NB4 (cell line): ENCODE measurements at places on chromosomes 6 and 20.

- DNase-seq, result no peak
These were observed 68.5 kb upstream of the TENT5A start for GRCh38 chr6:81820980-81821379.

- DNase-seq, result no peak
These were observed 426.5 kb downstream of the CD83 start for GRCh38 chr6:14543971-14544585.

DNA sequence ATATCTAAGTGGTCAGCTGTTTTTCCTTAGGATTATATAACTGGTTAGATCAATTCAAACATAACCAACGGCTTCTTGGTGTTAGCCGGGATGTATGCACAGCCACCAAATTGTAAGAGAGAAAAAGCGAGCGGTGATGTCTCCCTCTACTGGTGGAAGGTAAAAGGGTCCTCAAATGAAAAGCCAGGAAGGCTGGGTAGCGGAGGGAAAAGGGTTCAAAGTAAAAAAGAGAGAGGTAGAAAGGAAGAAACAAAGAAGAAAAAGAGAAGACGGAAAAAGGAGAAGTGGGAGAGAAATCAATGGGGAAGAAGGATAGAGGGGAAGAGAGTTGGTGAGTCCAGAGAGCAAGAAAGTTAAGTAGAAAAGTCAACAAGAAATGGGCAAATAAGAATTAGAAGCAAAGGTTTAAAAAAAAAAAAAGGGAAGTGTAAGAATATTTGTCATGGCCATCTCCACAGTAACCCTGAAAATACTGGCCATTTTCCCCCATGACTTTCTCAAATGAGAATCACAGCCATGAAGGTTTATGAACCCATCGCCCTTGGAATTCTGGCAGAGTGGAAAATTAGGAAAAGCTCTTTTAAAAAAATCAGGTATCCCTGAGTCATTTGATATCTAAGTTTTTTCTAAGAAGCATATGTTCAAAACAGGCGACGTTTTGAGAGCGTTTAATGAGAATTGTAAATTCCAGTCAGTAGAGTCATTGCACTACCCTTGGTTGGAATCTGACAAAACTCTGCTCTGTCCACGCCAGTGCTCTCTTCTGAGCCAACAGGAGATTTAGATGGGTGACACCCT is 155.6 kb upstream of the SNX9 start:
- peak; percentile 88 for DNase-seq

- no peak for DNase-seq
These were observed 9.9 kb upstream of the PCIF1 start for GRCh38 chr20:45924391-45925261.

DNA sequence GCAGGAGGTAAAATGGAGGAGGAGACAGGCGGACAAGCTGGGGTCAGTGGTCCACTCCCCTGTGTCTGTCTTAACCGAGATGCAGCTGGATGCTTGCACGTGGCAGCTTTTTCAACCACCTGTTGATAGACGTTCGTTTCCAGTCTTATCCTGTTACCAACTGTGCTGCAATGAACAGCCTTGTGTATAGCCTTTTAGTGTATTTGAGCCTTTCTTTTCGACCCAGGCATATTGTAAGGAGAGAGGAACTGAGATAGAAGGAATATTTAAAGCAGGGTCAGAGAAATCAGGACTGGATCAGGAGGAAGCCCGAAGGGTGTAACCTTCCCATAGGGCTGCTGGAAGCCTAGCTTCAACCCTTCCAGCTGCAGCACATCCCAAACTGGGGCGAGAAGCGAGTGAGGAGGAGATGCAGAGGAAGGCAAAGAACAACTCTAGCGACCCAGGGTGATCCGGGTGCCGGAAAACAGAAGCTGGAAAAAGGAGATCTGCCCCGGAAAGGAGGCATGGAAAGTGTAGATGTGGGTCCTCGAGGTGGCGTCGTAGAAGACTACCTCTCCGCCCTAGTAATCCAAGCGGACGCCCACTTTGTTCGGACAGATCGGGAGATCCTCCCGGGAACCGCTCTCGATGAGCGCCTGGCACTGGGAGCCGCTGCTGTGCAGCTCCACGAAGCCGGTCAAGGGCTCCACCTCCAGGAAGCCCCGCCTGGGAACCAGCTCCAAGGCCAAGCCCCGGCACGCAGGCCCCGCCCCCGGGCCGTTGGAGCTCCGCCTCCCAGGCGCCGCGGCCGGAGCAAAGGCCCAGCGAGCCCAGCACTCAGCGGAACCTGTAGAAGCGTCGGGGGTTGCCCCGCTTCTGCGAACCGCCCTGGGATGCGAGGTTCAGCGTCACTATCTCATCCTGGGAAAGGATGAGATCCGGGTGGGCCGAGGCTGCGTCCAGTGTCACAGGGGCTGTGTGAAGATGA is 11.2 kb downstream of the TRIM31 start:
- DNase-seq, result peak; percentile 71

GRCh38 chr20:48201188-48201587 is 415.9 kb upstream of the SULF2 start:
- DNase-seq, result no peak

GRCh38 chr6:21321076-21321475 is 272.5 kb upstream of the SOX4 start:
- DNase-seq, result no peak

- no peak for DNase-seq
These were observed 354.3 kb downstream of the COL12A1 start for GRCh38 chr6:74851596-74851995.

- no peak for DNase-seq
These were observed 18.9 kb downstream of the NHSL1 start for GRCh38 chr6:138480279-138480949.

- no peak for DNase-seq
These were observed 277.1 kb upstream of the ECI2 start for GRCh38 chr6:4412488-4412887.

DNA sequence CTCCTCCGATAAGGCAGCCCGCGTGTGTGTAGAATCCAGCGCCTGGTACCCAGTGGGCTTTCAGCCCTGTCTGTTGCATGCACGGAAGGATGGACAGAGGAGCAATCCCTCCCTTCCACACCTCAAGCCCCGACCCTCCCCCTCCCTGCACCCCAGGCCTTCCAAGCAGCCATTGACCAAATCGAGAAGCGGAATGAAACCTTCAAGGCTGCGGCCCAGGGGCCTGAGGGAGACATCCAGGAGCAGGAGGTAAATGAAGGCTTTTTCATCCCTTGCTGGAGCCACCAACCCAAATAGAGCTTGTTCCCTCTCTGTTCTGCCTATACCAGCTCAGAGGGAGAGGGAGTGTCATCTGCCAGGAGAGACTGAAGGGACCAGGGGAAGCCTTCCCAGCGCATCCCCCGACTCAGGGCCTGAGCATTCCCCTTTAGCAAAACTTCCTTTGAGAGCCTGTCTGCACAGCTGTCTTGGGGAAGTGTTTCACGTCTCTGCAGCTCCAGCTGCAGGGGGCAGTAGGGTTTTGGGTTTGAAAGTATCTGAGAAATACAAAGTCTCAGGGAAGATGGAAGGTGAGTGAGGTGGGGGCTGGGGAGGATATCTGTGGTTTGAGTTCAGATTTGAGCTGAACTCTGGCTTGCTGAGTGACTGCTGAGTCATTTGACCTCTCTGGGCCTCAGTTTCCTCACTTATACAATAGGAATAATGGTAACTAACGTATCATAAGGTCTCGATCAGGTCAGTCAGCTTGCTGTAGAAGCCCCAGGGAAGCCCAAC is 16.1 kb downstream of the FGD2 start:
- DNase-seq, result peak; percentile 74

DNA sequence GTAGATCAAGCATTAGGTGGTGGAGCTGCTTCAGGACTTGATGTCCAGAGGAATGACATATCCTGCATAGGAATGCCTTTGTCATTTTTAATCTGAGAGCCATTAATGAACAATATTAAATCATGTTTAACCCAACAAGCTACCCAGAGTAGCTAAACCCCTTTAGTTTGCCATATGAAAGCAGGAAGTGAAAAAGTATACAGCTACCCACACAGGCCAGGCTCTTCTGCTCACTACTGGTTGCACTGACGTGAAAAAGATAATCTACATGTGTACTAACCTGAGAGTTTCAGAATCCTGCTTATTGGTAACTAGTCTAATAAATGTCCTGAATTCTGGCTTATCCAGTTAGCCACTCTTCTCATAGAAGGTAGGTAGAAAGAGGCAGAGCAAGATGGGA is 19.9 kb downstream of the GLYATL3 start:
- DNase-seq, result no peak

- no peak for DNase-seq
These were observed 9.8 kb downstream of the FOXS1 start for GRCh38 chr20:31835554-31835953.

DNA sequence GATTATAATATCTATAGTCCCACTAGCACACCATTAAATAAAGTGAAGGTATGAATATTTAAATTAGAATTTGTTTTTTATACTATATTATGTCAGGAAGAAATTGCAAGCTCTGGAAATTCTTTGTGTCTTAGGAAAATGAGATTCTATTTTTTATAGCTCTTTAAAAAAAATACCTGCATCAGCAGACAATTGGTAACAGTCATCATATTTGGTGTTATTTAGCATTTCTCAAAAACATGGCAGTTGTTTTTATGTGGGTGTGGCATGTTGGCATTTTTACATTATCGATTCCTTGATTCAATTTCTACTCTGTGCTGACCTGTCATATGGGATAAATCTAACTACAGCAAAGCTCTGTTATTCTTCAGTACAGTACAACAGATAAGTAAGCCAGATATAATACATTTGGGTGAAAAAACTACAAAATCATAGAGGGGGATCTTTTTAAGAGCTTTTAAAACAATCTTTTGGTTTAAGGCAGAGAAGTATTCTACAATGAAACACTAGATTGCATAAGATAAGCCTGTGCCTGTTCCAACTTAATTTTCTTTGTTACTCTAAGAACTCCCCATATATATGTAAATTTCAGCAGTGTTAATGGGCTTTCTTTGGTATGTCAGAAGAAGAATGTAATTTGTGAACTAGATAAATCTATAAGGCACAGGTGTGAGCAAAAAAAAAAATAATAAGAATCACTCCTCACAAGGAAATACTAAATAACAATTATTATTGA is 71.5 kb downstream of the LAMA2 start:
- DNase-seq, result no peak

- DNase-seq, result no peak
These were observed 1.1 kb upstream of the SIM1 start for GRCh38 chr6:100465701-100466409.

DNA sequence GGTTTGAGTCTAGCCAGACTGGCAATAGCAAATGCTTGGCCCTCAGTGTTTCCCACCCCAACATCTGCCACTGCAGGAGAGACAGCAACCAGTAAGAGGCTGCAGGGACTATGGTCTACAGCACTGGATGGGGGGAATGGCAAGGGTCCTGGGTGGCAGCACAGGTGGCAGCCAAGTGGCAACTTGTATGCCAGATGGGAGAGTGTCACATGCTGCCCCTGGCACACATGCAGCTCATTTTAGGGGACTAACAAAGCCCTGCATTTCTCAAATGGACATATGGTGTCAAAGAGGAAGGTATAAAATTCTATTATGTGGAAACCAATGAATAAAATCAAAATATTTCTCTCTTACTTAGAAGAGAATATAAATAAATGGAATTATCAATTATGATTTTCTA is 298.7 kb upstream of the MARCKS start:
- no peak for DNase-seq

- DNase-seq, result peak; percentile 77
These were observed 32.2 kb downstream of the ILRUN start for GRCh38 chr6:34664256-34664971.

DNA sequence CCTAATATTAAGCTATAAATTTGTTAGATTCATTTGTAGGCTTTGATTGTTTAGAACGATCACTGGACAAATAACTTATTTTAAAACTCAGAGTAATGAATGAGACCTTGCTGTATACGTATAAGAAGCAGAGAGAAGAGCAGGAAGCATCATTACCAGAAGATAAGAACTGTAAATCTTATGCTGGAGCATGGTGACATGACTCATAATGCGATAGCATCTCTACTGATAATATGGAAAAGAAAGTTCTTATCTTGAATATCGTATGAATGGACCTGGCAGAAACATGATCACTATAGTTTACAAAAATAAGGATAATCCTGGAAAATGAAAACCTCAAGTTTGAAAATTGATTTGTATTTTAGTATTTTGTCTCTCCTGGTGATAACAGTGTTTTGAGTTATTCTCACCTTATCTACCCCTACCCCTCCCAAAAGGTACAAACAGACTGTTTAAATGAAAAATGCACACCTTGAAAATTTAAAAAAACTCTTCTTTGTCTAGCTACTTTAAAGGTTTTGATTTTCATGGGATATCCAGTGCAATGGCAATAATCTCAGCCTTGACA is 2.0 kb upstream of the ZSCAN26 start:
- no peak for DNase-seq

GRCh38 chr20:36886859-36887751 is 11.2 kb downstream of the TLDC2 start:
- DNase-seq, result peak; percentile 80

- no peak for DNase-seq
These were observed 233.7 kb upstream of the ARID1B start for GRCh38 chr6:156543431-156543830.

- DNase-seq, result no peak
These were observed 1455.3 kb downstream of the GRIK2 start for GRCh38 chr6:102848796-102849195.

DNA sequence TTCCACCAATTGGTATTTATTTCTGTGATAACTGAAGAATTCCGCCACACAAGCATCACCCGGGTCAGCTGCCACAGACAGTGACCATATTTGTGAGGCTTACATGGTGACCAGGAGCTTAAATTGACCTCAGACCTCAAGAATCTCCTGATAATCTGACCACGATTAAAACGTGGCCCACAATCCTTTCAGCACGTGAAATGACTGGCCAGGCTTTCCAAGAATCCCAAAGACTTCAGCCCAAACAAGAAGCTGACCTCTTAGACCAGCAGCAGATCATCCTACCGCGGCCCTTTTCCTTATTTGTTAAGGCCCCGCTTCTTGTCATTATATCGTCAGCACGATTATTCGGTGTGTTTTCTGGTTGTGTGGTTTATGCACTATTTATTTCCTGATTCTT is 45.6 kb upstream of the CD93 start:
- DNase-seq, result no peak

- no peak for DNase-seq
These were observed 134.3 kb upstream of the SASH1 start for GRCh38 chr6:148208298-148208697.

DNA sequence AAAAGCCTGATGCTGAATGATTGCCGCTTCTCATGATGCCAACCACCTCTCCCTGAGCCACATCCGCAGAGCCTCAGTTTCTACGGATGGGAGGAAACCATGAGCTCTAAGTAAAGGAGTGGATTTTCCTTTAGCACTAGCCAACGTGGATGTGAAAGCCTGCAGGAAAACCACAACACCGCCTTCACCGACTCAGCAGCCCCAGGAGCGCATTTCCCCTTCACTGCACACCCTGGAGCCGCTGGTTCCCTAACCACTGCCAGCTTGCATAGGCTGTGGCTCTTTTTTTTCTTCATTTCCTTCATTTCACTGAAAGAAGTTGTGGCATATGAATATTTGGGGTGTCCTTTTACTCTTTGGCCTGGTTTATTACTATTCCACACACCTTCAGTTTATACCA is 50.5 kb upstream of the SSTR4 start:
- DNase-seq, result peak; percentile 38

- peak; percentile 74 for DNase-seq
These were observed 125.3 kb upstream of the SLC2A12 start for GRCh38 chr6:134177753-134178160.

- DNase-seq, result no peak
These were observed 11.3 kb downstream of the SLC17A5 start for GRCh38 chr6:73642530-73642929.
